ENCODE measurements at places on chromosomes 16 and 17. TPM values are rescaled to one million over a fixed set of nuclear protein-coding genes. Genes with fewer than 3 reads are reported as not detected.

Gene ITGAD
- total RNA-seq = 0.44 TPM

Gene ZSCAN10
- total RNA-seq = not detected

Gene CD300LG
- total RNA-seq = 17.9 TPM

Gene HLF
- 13.4 TPM for total RNA-seq

Gene C16orf92
- total RNA-seq = not detected

Gene GRAP
- total RNA-seq = 1.8 TPM

Gene ODF4
- not detected for total RNA-seq

Gene SULT1A2
- total RNA-seq = 0.73 TPM

Gene CES3
- total RNA-seq = 0.29 TPM

Gene POLG2
- total RNA-seq = 12.8 TPM

Gene BTBD17
- not detected for total RNA-seq

Gene CDH5
- total RNA-seq = 52.8 TPM

Gene DNAI2
- not detected for total RNA-seq

Gene VTN
- total RNA-seq = 0.32 TPM

DNA sequence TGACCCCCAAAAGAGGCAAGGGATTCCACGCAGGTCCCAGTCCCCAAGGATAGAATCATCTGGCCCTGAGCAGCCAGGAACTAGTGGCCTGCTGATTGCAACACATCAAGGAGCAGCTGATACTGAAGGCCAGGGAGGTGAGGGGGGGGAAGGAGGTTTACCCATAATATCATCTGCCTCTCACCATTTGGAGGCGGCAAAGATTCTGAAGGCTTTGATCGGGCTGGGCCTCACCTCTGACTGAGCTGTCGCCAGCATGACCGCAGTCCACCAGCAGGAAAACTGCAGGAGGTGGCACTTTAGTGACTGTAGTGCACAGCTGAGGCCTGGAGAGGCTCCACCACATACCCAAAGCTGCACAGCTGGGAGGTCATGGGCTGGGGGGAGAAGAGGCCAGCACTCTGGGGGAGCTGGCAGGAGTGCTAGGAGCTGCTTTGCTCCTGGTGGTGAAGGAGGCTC lies 20.5 kb upstream of the ITGA3 start:
- DNase-seq = no peak

- DNase-seq = no peak
Observed at GRCh38 chr16:80197741-80198201, 343.0 kb upstream of the DYNLRB2 start.

GRCh38 chr16:47848421-47849109 lies 307.2 kb downstream of the ABCC12 start:
- no peak for DNase-seq

- no peak for DNase-seq
Observed at GRCh38 chr16:87447323-87447722, 45.5 kb downstream of the ZCCHC14 start.

GRCh38 chr16:11004973-11005610 lies 60.7 kb downstream of the CLEC16A start:
- DNase-seq = peak; percentile 37

- DNase-seq = no peak
Observed at GRCh38 chr17:81049372-81049911, 14.5 kb downstream of the BAIAP2 start.

- DNase-seq = no peak
Observed at GRCh38 chr16:1534021-1535020, 855 bp downstream of the TMEM204 start.

- no peak for DNase-seq
Observed at GRCh38 chr16:7304958-7305357, 27.7 kb upstream of the RBFOX1 start.

- peak; percentile 70 for DNase-seq
Observed at GRCh38 chr17:15456972-15457722, 10.3 kb downstream of the CDRT4 start.

GRCh38 chr16:23830276-23830675 lies 5.5 kb upstream of the PRKCB start:
- no peak for DNase-seq

DNA sequence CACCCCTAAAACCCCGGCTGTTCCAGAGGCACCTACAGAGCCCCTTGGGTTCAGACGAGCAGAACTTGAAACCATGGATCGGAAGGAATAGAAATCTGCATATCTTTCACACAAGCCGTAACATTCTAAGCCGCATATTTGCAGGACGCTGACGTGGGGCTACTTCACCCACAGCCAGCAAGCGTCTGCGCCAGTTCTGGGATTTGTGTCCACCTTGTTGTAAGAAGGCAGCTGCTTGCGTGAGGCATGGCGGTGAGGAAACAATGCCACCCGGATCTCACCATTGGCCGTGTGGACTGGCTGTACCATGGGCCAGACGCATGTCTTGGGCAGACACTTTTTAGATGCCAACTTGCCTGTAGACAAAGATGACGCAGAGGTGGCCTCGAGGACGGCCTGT lies 34.5 kb downstream of the TNFRSF13B start:
- no peak for DNase-seq

- no peak for DNase-seq
Observed at GRCh38 chr16:73523209-73523608, 475.3 kb upstream of the ZFHX3 start.

GRCh38 chr16:87464691-87465300 lies 28.0 kb downstream of the ZCCHC14 start:
- no peak for DNase-seq

GRCh38 chr17:19955099-19955498 lies 22.5 kb downstream of the AKAP10 start:
- DNase-seq = no peak

- no peak for DNase-seq
Observed at GRCh38 chr17:29131814-29132682, 48.1 kb downstream of the MYO18A start.

DNA sequence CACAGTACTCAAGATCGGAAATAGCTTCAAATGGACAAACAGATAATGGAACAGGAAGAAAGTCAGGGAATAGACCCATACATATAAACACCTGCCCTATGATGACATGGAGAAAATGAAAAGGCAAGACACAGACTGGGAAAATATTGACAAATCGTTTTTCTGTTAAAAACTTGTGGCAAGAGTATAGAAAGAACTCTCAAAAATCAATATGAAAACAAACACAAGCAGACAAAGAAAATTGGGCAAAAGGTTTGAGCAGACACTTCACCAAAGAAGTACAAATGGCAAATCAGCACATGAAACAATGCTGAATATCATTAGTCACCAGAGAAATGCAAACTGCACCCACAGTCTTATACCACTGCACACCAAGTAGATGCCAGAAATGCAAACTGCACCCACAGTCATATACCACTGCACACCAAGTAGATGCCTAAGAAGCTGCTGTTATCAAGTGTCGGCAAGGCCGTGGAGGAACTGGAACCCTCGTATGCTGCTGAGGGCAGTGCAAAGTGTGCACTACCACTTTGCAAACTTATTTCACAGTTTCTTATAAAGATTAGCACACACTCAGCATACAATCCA lies 123.5 kb upstream of the CHMP6 start:
- no peak for DNase-seq

DNA sequence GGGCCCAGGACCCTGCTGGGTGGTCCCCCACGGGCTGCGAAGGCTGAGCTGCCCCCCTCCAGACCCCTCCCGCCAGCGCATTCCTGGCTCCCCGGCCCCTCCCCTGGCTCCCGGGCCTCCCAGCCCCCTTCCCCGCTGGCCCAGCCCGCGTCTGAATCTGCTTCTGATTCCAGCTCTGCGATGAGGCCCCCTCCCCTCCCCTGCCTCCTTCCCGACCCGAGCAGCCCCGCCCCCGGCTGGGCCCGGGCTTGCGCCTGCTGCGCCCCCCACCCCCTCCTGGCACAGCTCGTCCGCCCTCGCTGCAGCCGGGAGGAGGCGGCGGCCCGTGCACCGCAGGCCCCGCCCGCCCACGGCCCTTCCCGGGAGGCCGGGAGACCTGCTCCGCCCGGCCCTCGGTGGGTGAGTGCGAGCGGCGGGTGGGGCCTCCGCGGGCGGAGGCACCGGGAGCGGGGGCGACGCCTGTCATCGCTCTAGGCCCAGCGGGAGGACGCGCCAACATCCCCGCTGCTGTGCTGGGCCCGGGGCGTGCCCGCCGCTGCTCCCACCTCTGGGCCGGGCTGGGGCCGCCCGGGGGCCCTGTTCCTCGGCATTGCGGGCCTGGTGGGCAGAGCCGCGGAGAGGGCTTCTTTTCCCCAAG lies at the start of gene NTN3:
TSS of gene NTN3 (plus strand) at position 282 of the 637 bp plus-strand sequence. CDS start 405 bp downstream, outside the sequence.
- no peak for DNase-seq
